Fibroblast of skin of right quadriceps (primary cell): ENCODE measurements at places on chromosomes 6 and 20.

- no peak for DNase-seq
Observed at GRCh38 chr6:168368936-168369335, 49.4 kb upstream of the DACT2 start.

DNA sequence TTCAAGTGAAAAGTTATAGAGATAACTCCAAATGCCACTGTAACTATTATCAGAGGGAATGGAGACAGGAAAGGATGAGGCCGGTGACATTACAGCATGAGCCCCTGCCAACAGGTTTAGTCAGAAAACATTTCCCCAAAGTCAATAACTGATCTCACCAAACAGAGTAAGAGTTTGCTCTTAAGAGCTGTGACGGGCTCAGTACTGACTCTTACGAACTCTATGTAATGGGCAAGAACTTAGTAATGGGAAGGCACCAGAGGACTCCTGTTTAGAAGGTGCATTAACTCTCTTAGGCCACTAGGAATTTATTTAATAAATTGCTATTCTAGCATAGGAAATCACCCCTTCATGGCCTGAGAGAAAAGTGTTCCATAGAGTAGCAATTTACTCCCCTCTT is 76.8 kb downstream of the SAMD5 start:
- DNase-seq = no peak

DNA sequence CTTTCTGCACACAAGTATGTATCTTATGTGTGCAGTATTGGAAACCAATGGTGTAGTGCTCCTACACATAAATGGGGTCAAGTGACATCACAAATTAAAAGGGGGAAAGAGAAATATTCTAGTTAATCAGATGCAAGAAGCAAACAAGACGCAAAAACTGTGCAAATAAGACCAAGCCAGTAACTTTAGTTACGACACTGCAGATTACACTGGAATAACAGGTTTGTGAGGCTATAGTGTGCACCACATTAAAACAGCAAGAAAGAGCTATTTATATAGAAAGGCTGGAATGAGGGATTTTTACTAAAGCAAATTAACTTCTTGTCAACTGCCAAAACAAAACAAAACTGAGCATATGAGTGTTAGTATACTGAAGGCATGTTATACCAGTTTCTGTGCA is 45.8 kb downstream of the NR2E1 start:
- DNase-seq = no peak

GRCh38 chr6:69116658-69117057 is 481.6 kb downstream of the ADGRB3 start:
- DNase-seq = no peak

GRCh38 chr6:135254471-135254870 is 73.4 kb downstream of the MYB start:
- DNase-seq = no peak

GRCh38 chr6:35024551-35025054 is 116.5 kb downstream of the TCP11 start:
- DNase-seq = peak; percentile 32

DNA sequence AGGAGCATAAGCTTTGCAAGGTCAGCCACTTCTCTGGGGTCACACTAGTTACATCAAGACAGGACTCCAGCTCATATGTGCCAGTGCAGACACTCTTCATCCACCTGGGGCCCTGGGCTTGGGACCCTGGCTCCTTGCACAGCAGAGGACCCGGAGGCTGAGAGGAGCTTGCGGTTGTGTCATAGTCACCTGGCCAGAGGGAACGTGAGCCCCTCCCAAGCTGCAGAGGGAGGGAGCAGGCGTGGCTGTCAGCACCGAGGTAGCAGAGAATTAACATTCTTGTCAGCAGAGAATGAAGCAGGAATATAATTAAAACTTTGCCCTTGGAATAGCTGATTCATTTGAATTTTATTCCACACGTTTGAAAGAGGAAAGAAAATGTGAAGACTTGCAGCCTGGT is 36.8 kb downstream of the BCAS4 start:
- DNase-seq = no peak

- no peak for DNase-seq
Observed at GRCh38 chr6:4114123-4114522, 21.3 kb downstream of the ECI2 start.

- DNase-seq = peak; percentile 27
Observed at GRCh38 chr6:34350137-34350933, 42.1 kb downstream of the NUDT3 start.

GRCh38 chr6:157211603-157212455 is 111.5 kb downstream of the TMEM242 start:
- DNase-seq = no peak

DNA sequence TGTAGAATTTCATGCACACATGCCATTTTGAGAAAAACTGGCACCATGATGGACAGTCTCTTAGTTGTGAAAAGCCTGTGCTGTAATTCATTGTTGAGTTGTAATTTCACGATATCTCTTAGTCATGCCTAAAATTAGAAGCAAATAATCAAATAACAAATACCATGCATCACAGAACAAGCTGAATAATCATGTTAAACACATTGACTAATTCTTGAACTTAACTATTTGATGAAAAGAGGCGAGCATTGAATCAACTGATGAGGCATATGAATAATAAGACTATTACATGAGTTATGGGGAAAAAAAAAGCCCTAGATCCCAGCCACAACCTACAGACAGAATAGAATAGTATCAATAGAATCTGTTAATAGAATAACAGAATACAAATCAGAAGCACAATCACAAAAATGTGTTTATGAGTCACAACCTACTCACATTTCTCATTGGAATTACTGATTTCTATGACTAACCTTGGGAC is 14.2 kb upstream of the RNF217 start:
- peak; percentile 63 for DNase-seq

DNA sequence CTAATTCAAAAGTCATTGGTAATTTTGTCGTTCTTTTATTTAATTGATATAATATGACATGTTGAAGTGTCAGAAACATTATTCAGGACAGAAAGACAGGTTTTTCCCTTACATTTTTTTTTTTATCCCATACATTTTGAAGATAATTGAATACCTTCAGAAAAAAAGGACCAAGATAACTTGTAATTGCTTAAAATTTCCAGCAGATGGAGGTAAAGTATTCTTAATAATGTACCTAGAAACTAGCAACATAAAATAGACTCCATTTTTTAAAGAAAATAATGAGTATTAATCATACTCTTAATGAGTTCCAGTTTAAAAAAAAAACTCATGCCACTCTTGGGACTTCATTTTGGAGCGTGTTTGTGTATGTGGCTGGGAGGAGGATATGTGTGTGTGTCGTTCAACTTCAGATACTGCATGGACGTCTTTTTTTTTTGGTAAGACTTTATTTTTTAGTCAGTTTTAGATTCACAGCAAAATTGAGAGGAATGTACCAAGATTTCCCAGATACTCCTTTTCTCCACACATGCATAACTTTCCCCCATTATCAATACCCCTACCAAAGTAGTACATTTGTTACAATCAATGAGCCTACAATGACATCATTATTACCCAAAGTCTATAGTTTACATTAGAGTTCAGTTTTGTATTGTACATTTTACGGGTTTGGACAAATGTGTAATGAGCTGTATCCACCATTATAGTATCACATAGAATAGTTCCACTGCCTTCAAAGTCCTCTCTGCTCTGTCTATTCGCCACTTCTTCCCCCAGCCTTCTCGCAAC is 79.4 kb downstream of the ROS1 start:
- DNase-seq = peak; percentile 46

DNA sequence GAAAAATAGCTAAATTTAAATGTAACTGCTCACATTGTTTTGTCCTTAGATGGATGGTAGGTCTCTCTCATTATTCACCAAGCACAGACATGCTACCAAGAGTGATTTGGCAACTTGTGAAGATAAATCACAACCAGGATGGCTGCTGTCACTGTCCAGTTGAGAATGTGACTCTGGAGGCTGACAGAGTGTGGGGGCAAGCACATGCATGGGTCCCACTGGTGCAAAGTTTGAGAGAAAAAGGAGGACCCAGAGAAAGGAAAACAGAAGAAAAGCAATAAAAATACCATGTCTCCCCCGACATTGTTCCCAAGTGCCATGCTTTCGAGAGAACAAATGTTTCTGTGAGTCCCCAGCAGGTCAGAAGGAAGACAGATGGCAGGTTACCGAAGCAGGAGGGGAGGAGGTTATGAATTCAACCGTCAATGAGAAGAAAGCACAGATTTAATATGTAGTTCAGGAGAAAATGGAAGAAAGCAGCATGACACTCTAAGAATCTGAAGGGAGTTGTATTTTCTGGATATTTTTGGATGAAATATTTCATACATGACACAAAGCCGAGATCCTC is 73.0 kb upstream of the TSHZ2 start:
- DNase-seq = no peak

DNA sequence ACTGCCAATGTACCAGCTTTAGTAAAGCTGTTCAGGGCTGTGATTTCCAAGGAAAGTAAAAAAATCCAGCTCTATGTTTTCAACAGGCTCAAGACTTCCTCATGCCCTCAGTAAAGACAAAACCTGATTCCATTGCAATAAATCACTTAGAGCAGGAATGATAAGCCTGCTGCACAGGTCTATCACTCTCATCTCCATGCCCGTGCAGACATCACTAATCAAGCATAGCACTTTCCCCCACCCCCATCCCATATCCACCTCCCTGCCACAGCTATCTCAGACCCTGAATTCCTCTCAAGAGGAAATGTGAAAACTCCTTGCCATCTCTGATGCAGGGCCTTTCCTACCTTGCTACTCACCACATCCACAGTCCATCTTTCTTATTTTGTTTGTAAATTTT is 554.9 kb downstream of the MAFB start:
- DNase-seq = no peak

GRCh38 chr20:45463709-45464108 is 5.8 kb upstream of the WFDC2 start:
- no peak for DNase-seq

DNA sequence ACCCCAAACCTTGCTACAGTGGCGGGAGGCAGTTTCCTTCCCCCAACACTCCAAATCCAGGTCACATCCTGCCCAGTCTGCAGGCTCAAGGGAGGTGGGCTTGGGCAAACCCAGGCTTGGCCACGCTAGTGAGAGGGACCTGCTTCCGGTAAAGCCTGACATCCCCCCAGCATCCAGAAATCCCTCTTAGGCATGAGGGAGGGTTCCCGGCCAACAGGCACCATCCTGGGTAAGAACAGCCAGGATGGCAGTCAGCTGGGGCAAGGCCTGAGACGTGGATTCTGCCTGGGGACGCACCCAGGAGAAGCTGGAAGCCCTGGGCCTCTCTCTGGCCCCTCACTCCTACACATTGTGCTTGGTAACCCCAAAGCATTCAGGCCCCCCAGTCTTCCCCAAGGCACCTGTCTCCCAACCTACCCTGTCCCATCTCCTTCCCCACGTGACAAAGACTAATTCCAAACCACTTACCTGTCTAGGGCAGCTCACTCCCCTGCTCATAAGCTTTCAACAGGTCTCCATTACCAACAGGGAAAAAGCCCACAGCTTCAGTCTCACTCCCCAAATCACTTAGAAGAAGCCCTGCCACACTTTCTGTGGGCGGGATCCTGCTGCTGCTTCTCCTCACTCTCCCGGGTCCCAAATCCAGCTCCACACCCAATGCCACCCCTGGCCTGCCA is 2.1 kb downstream of the C20orf144 start:
- DNase-seq = no peak

DNA sequence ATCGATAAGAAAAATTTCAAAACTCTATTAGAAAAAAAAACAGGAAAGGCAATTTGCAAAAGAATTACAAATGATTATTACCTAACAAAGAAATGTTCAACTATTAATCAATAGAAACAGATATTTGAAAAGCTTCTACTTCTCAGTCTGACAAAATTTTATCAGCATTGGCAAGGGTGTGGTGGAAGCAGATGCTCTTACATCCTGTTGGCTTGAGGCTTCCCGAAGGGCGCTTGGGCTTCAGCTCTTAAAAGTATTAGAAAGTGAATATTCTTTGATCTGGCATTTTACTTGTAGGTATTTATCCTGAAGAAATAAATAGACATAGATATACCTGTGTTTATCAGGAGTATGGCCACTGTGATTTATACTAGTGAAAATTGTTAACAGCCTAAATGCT is 38.7 kb downstream of the SLC35D3 start:
- DNase-seq = no peak

DNA sequence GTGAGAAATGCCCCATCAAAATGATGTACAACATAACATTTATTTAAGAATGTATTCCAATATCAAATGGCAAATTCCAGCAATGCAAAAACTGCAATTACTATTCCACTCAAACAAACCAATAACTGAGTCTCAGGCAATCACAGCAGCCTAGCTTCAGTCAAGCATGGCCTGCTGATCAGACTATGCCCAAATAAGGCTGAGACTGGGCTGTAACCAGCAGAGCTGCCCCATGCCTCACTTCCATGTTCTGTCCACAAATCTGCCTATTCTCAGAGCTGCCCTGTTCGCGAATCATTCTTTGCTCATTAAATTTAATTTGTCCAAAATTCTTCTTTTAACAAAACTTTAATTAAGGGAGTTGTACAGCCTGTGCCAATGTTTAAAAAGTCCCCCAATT is 155.4 kb downstream of the FNDC1 start:
- no peak for DNase-seq

DNA sequence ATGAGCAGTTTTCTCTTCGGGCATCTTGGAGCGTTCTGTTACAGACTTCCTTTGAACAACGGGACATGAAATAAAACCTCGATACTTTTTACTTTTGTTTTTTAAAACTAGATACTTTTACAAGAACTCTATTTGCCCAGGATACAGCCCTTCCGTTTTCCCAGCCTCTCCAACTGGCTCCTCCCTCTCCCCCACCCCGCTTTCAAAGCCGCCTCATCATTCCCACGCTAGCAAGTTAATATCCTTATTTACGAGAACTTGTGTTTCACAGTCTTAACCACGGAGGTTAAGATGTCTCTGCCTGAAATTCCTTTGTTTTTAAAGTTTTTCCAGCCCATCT is 241 bp upstream of the CFAP206 start:
- DNase-seq = no peak

DNA sequence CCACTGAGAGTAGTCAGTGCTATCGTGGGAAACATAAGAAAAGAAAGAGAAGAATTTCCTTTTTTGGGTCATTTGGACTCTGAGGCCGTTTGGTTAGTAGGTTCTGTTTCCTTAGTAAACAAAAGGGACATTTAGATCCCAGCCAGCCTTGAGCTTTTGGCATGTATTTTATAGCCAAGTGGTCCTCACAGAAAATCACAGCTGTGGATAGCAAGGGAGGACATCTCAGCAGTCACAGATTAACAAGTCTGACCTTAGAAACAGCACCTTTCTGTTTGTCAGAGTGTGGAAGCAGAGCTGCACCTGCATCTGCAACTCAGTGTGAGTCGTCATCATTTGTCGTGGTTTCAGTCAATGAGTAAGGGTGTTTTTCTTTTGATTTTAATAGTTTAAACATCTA is 40.5 kb downstream of the FAM120B start:
- no peak for DNase-seq

DNA sequence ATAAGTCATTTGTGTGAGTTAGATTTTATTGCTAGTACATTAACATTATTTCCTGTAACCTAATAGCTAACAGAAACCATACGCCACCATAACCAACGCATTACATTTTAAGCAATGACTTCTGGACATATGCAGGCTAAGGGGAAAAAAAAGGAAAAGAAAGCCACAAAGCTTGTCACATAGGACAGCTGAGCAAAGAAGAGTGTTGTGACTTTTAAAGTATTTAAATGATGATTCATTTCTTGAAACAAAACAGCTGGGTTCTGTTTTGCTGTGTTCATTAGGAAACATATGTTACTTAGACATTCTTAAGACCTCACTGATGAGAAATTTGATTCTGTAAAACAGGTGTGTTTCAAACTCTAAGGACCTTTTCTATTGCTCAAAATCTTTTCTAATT is 171.4 kb downstream of the COL9A1 start:
- peak; percentile 57 for DNase-seq
